Hepatocyte (in vitro differentiated cells): ENCODE measurements at places on chromosomes 6 and 20. TPM values are rescaled to one million over a fixed set of nuclear protein-coding genes. Genes with fewer than 3 reads are reported as not detected.

DNA sequence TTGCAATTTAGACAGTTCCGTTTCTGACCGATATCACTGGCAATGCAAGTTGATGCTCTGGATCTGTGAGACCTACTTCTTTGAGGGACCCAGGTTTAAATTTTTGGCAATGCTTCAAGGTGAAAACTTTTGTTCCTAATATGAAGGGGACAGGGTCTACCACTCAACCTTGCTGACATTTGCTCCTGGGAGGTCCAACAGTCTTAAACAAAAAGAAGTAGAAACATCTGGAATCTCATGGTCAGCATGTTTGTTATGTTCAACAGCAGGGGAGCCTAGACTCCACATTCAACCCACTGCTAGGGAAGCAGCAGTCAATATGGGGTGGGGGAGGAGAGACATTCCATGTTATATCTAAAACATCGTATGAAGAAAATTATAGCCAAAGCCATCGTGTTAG lies 196.4 kb downstream of the SIM1 start:
- no peaks in the 10 kb centered on the region for H3K4me1 ChIP-seq
- H3K36me3 ChIP-seq = no peaks in the 10 kb centered on the region
- no peak overlapping the region for H3K27ac ChIP-seq
- no peak for DNase-seq
- no peaks in the 10 kb centered on the region for H3K27me3 ChIP-seq

- H3K36me3 ChIP-seq = no peaks in the 10 kb centered on the region
- no peak for DNase-seq
- H3K27me3 ChIP-seq = peaks cover under 1% of the 10 kb centered on the region
Observed at GRCh38 chr6:45772051-45772450, 243.6 kb downstream of the CLIC5 start.

DNA sequence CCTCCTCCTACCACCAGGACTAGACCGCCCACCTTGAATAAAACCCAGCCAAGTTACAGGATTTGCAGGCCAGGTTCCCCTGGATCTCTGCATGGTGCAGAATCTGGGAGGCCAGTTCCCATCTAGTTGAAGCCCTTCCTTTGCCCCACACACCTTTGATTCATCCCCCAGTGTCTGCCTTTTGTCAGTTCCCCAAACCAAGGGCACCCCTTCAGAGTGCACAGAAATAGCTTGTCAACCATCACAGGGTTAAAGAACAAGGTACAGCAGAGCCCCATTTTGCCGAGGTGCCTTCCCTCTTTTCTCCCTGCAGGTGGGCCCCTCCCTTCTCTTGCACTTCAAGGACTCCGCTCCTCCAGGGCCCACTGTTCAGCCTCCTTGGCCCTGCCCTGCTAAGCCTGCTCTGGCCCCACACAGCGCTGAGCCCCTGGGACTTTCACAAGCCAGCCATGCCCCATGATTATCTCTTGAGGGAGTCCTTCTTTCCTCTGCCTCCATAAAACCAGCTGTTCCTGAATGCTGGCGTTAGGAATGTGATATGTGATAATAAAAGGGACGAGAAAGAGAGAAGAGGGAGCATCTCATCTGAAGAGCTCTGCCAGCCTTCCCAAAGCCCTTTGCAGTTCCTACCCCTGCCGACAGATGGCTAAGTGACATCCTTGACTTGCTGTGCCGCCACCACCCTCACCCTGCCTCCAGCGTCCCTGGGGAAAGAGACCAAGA lies 280.3 kb downstream of the CDC5L start:
- H3K27ac ChIP-seq = no peak overlapping the region
- H3K36me3 ChIP-seq = no peaks in the 10 kb centered on the region
- H3K4me3 ChIP-seq = no peak overlapping the region
- H3K4me1 ChIP-seq = peaks cover 15% of the 10 kb centered on the region
- H3K27me3 ChIP-seq = peaks cover 3% of the 10 kb centered on the region

GRCh38 chr6:3887150-3887700 lies 38.1 kb downstream of the FAM50B start:
- peaks cover 20% of the 10 kb centered on the region for H3K4me1 ChIP-seq
- no peaks in the 10 kb centered on the region for H3K27me3 ChIP-seq
- no peaks in the 10 kb centered on the region for H3K36me3 ChIP-seq
- H3K4me3 ChIP-seq = no peak overlapping the region
- no peak for DNase-seq

DNA sequence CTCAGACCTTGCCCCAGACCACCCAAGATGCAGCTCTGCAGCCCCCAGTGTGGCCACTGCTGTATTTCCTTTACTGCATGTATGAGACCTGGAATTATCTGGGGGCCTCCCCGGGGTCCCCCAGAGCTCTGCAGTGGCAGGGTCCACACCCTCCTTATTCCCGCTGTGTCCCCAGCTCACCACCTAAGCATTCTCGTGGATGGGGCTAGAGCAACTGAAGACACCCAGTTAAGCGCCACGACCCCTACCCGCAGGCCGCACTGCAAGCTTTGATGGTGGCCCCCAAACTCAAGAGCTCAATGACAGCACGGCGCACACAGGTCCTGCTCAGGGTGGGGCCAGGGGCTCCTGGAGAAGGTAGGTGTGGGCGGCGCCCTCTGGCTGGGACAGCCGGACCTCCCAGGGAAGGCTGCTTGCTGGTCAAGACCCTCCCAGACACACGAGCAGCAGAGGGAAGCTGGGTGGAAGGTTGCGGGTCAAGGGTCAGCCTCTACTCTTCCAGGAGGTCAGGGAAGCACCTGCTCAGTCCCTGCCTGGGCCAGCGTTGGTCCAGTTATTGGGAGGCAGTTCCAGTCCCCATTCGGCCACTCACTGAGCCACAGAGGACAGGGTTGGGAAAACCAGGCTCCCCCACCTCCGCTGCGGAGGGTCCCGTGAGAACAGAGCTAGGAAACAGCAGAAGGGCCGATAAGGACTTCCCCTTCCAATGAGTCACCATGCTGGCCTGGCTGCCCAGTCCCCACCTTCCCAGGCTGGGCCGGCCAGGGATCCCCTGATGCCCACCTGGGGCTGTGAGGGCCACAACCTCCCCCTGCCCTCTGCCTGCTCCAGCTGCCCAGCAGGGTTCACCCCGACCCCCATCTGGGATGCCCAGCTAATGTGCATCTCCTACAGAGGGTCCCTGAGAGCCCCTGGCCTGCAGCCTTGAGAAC lies 2.9 kb downstream of the LAMA5 start:
- DNase-seq = peak; percentile 59
- H3K27me3 ChIP-seq = no peaks in the 10 kb centered on the region
- H3K36me3 ChIP-seq = no peaks in the 10 kb centered on the region
- no peak overlapping the region for H3K4me3 ChIP-seq

DNA sequence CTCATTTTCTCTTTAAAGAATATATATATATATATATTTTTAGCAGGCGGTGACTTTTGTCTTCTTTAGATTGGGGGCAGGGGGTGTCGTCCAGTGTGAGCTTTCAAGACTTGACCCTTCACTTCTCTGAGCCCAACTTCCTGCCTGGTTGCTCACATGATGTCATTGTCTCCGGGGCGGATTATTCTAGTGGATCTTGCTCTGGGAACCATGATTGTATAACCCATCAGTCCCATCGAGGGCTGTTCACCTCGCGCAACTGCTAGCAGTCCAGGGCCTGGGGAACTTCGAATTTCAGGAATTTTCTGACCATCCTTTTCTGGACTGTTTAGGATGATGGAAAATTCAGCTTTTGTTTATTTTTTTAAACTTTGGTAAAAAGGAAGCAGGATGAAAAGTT lies 1.0 kb downstream of the IGF2R start:
- H3K36me3 ChIP-seq = no peaks in the 10 kb centered on the region
- H3K4me3 ChIP-seq = peak overlapping the region; percentile 31
- peak; percentile 83 for DNase-seq
- H3K27me3 ChIP-seq = peaks cover 4% of the 10 kb centered on the region
- H3K4me1 ChIP-seq = peaks cover 48% of the 10 kb centered on the region

DNA sequence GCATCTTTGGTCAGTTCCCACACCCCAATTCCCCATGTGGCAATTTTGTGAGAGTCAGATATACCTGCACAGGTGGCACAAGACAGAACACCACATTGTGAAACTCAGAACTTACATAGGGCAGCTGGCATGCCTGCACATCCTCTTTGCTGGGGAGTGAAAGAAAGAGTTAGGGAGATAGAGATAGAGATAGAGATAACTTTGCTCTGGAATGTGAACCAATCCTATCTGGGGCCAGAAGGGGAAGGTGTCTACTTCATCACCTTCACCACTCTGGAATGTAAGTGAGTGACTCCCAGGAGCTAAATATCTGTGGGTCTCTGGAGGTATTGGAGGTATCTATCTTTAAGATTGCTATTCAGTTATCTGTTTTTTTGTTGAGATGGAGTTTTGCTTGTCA lies 289.2 kb downstream of the OGFRL1 start:
- no peaks in the 10 kb centered on the region for H3K36me3 ChIP-seq
- H3K27me3 ChIP-seq = no peaks in the 10 kb centered on the region
- no peak overlapping the region for H3K27ac ChIP-seq
- DNase-seq = no peak
- H3K4me1 ChIP-seq = peaks cover 3% of the 10 kb centered on the region

- H3K4me3 ChIP-seq = no peak overlapping the region
- H3K27me3 ChIP-seq = no peaks in the 10 kb centered on the region
- H3K36me3 ChIP-seq = no peaks in the 10 kb centered on the region
- peak overlapping the region; percentile 7 for H3K27ac ChIP-seq
Observed at GRCh38 chr6:27168108-27168507, 79.4 kb upstream of the PRSS16 start.

DNA sequence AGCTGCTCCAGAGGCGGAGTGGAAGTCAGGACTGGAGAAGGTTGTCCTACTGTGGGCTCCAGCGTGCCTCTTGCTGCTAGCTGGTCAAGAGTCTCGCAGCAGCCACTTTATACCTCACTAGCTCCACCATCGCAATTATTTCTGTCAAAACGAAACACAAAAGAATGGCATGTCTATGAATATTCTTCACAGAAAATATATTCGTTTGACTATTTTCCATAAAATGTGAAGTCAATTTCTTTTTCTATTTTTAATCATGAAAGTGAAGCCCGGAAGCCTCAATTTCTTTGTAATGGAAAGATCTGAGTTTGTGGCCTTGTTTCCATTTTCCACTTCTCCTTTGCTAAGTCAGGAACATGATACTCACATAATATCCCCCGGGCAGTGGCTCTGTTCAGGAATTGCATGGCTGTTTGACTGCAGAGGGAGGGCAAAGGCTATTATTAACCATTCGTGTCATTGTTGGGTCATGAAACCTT lies 51.7 kb downstream of the DTD1 start:
- peaks cover 11% of the 10 kb centered on the region for H3K4me1 ChIP-seq
- DNase-seq = no peak
- H3K27me3 ChIP-seq = no peaks in the 10 kb centered on the region
- H3K4me3 ChIP-seq = no peak overlapping the region
- no peak overlapping the region for H3K27ac ChIP-seq
- no peaks in the 10 kb centered on the region for H3K36me3 ChIP-seq

DNA sequence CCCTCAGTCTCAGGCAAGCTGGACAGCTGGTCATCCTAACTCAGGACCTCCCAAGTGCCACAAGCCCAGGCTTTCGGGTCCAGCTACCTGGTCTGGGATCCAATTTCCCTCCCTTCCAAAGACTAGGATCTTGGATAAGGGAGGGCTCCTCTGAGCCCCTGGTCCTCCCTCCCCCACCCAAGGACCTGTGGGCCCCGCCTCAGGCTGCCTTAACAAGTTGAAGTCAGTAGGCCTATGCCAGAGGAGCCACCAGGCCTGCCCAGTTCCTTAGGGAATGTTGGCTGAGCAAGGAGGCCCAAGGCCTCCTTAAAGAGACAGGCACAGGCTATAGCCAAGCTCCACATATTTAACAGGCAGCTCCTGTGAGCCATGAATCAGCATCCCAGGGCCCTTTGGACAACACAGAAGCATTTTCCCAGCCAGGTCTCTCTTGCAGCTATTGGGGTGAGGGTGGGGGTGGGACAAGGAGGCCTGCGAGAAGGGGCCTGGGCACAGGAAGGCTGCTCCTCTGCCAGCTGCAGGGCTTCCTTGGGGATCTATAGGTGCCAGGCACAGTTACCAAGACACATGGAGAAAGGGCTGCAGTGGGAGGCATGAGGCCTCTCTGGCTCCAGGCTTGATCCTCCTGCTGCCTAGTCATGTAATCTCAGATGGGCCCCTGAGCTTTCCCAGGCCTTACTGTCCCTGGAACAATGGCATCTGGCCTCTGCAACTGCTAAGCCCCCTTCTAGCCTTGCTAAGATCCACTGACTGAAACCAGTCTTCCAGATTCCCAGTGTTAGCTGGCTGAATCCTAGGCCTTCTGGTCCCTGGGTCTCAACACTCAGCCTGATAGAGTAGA lies 27.4 kb upstream of the NOL4L start:
- H3K36me3 ChIP-seq = no peaks in the 10 kb centered on the region
- no peaks in the 10 kb centered on the region for H3K4me1 ChIP-seq
- no peak overlapping the region for H3K4me3 ChIP-seq
- H3K27ac ChIP-seq = peak overlapping the region; percentile 58
- DNase-seq = peak; percentile 61
- no peaks in the 10 kb centered on the region for H3K27me3 ChIP-seq

GRCh38 chr6:155245831-155246230 lies 18.0 kb upstream of the CLDN20 start:
- DNase-seq = no peak
- H3K4me1 ChIP-seq = peaks cover 10% of the 10 kb centered on the region
- no peaks in the 10 kb centered on the region for H3K27me3 ChIP-seq
- peaks cover 3% of the 10 kb centered on the region for H3K36me3 ChIP-seq

DNA sequence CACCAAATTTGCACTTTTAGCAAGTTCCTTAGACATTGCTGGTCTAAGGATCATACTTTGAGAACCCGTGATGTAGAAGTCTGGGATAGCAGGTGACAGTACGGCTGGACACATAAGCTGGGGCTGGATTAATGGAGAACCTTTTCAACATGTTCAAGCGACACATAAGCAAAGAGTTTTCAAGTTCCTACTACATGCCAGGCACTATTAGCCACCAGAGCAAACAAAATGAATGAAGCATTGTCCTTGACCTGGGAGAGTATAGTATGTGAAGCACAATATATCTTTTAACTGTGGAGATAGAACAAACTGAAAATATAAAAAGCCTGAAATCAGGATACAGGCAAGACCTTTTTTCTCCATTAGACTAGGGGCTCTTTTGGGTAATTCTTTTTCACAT lies 102.9 kb downstream of the ADGRG6 start:
- peaks cover 23% of the 10 kb centered on the region for H3K4me1 ChIP-seq
- H3K4me3 ChIP-seq = no peak overlapping the region
- H3K36me3 ChIP-seq = no peaks in the 10 kb centered on the region
- H3K27ac ChIP-seq = peak overlapping the region; percentile 65
- H3K27me3 ChIP-seq = no peaks in the 10 kb centered on the region

GRCh38 chr6:87716928-87717614 lies 15.0 kb upstream of the AKIRIN2 start:
- H3K27ac ChIP-seq = no peak overlapping the region
- no peaks in the 10 kb centered on the region for H3K27me3 ChIP-seq
- H3K4me3 ChIP-seq = no peak overlapping the region

GRCh38 chr6:25579391-25579883 lies 72.6 kb upstream of the SCGN start:
- peaks cover 3% of the 10 kb centered on the region for H3K4me1 ChIP-seq
- no peaks in the 10 kb centered on the region for H3K36me3 ChIP-seq
- H3K27ac ChIP-seq = no peak overlapping the region
- H3K4me3 ChIP-seq = no peak overlapping the region
- no peak for DNase-seq

The SNX9 gene
- 32.8 and 34.7 TPM in 2 replicates for total RNA-seq

The ACSS2 gene
- 59.5 and 91.9 TPM in 2 replicates for total RNA-seq

The LRRC73 gene
- total RNA-seq = 0.28 TPM in 1 of 2 replicates, not detected in the other

The GPLD1 gene
- 5.0 and 5.8 TPM in 2 replicates for total RNA-seq

The CAGE1 gene
- 0.17 TPM in 1 of 2 replicates, not detected in the other for total RNA-seq

The FAM110A gene
- 4.4 and 4.6 TPM in 2 replicates for total RNA-seq

The SIRPA gene
- 14.0 and 16.0 TPM in 2 replicates for total RNA-seq

The CDH4 gene
- 0.53 TPM in 1 of 2 replicates, not detected in the other for total RNA-seq

The SLC24A3 gene
- total RNA-seq = 1.0 and 1.7 TPM in 2 replicates

The C6orf163 gene
- total RNA-seq = 1.3 and 2.5 TPM in 2 replicates

The BANF2 gene
- total RNA-seq = not detected in 2 replicates

The SPDEF gene
- 0.48 and 1.5 TPM in 2 replicates for total RNA-seq

The LRP11 gene
- total RNA-seq = 33.6 and 46.8 TPM in 2 replicates

The JPH2 gene
- total RNA-seq = 5.7 and 6.6 TPM in 2 replicates

The IRF4 gene
- 0.23 and 0.44 TPM in 2 replicates for total RNA-seq

The TNNC2 gene
- total RNA-seq = 0.63 TPM in 1 of 2 replicates, not detected in the other

The COX4I2 gene
- total RNA-seq = 0.68 and 3.6 TPM in 2 replicates
